Right lung (tissue), 10 donors: ENCODE measurements at places on chromosomes 3 and 15. TPM values are rescaled to one million over a fixed set of nuclear protein-coding genes. Genes with fewer than 3 reads are reported as not detected.

DNA sequence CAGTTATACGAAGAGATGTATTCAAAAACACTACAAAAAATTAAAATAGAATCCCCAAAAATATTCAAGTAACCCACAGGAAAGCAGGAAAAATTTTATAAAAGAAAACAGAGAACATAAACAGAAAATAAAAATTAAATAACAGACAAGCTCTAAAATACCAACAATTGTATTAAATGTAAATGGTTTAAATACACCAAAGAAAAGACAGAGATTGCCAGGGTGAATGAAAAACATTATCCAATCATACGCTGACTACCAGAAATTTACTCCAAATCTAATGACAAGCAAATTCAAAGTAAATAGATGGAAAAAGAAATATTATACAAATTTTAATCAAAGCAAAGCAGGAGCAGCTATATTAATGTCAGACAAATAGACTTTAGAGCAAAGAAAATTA is 103.6 kb downstream of the BOC start:
- DNase-seq: no peak

DNA sequence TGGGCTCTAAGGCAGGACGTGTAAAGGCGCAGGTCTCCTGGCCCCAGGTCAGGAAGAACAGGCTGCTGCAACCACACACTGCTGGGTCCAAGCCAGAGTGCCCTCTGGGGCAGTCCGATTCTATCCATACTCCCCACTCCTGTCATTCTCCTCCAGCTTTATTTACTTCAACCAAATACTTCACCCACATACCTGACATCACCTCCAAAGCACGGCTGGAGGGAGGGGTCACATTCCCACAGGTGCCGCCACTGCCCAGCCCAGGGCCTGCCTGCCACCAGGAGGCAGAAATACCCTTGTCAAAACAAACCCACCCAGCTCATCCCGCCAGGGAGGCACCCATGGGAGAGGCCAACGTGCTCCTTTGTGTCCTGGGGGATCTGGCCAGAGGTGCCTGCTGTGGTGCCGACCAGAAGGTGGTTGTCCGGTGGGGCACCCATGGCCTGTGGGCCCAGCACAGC is 100.4 kb downstream of the DAPK2 start:
- peak; percentile 48 for DNase-seq

GRCh38 chr15:86743283-86743903 is 663.7 kb downstream of the AGBL1 start:
- no peak for DNase-seq

DNA sequence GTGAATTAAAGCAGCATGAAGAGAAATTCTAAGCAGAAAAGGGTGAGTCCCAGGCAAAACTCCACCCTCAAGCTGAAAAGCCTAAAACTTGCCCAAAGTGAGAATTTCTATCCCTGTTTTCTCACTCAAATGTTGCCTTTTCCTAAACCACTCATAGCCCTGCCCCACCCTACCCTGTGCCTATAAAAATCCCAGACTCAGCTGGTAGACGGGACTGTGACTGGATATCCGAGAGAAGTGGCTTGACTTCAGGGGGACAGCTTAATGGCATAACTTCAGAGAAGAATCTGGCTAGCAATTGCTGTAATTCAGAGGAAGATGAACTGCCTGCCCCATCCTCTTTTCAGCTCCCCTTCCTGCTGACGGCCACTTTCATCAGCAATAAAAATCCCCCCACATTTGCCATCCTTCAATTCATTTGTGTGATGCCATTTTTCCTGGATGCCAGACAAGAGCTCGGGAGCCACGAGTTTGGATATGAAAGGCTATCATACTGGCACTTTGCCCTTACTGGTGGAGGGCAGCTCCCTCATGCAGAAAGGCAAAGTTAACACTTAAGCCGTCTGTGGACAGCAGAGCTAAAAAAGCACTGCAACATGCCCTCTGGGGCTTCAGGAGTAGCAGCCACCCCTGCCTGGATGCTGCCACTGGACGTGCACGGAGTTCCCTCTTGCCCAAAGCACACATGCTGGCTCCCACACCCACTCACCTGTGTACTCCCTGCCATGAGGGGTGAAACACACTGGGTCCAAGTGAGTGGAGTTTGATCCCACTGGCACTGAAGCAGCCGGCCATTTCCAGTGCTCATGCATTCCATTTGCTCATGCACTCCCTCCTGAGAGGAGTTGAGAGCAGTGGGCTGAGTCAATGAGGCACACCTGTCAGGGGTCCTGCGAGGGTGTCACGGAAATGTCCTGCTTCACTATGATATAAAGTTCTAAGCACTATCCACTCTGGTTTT is 670.6 kb downstream of the PLOD2 start:
- DNase-seq: no peak

DNA sequence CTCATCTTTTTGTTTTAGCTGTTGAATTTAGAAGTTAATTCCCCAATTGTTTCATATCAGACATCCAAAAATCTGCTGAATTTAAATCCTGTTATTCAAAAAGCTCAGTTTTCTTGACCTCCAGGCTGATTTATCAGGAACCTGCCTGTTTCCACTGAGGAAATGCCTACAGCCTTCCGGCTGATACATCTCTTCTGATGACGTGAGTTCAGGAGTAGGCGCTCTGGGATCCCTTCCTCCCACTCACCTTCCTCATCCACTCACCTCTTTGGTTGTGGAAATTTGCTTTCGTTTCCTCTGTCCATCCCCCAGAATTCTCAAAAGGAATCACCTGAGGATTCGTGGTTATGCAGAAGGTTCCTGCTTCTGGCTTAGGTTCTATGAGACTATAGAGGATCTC is 55.4 kb upstream of the ALDH1A3 start:
- no peak for DNase-seq

DNA sequence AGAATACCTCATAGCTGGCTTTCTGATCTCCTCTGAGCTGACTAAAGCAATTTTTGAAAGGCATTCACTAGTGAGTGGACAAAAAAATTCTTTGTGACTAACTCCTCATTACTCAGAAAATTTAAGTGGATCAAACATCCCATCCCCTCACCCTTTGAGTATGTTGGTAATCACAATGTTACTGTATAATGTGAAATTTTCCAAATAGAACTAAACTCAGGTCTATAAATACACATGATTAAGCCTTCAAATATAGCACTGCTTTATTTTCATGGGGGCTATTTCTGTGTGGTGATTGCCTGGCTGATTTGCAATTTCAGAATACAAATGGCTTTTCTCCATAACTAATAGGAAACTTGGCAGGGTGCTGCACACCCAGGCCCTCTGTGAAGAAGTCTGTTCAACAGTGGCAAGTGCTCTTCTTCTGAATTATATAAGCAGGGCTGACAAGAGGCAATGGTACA is 45.9 kb upstream of the ACTC1 start:
- no peak for DNase-seq

DNA sequence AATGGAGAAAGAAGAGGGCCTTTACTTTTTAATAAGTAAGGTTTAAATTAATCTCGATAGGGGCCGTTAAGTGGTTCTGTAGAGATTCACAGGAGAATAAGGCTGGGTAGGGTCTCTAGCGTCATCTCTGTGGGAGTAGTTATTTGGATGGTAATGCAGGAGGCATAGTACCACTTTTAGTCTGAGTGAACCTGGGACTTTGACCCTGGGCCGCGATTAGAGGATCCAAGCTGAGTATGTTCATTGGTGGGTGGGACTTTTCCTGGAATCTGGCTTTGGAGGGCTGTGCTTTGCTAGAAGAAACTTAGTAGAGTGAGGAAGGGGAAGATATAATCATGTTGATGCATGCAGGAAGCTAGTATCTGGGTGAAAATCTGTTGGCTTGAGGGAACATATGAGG is 4.0 kb downstream of the LPP start:
- no peak for DNase-seq

DNA sequence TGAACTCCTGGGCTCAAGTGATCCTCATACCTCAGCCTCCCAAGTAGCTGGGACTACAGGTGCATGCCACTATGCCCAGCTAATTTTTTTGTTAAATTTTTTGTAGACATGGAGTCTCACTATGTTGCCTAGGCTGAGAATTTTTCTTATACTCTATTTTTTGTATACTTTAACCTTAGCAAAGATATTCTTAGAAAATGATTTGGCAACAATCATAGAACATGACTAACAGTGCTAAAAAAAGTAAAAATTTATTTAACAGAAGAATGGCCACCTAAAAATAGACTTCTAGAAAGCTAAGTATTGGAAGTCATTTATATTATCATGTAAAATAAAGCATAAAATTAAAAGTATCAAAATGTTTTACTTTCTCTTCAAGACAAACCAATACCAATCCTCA is 322.3 kb downstream of the PLCL2 start:
- no peak for DNase-seq

Gene CAMP
- 2.2 TPM for polyA plus RNA-seq

Gene CEP19
- polyA plus RNA-seq: 3.0 TPM

Gene LOXL1
- 136 TPM for polyA plus RNA-seq

Gene GASK1A
- 4.4 TPM for polyA plus RNA-seq

Gene ARL14
- not detected for polyA plus RNA-seq

Gene SLC22A14
- 0.12 TPM for polyA plus RNA-seq

Gene GANC
- polyA plus RNA-seq: 42.3 TPM
